Kasumi-1 (cell line): ENCODE measurements at places on chromosomes 11 and 22.

GRCh38 chr22:37906364-37907008, 389 bp downstream of the MICALL1 start:
- DNase-seq = no peak

GRCh38 chr11:14381968-14382367, 23.0 kb upstream of the RRAS2 start:
- DNase-seq = no peak

GRCh38 chr22:30680991-30681770, 13.5 kb upstream of the OSBP2 start:
- no peak for DNase-seq

- no peak for DNase-seq
These were observed 442.7 kb downstream of the MIAT start for GRCh38 chr22:27099946-27100722.

- no peak for DNase-seq
These were observed 6.4 kb downstream of the CD6 start for GRCh38 chr11:60977836-60978235.

- no peak for DNase-seq
These were observed 28.6 kb downstream of the PPARA start for GRCh38 chr22:46178755-46179505.
